CD4-positive, alpha-beta T cell treated with Interleukin-15 for 1 hour (primary cell): ENCODE measurements at places on chromosomes 12 and 14.
A peak's percentile ranks its signal among the peaks of the same experiment; 100 is the strongest.

- no peak for DNase-seq
These were observed 91.8 kb upstream of the PARP11 start for GRCh38 chr12:3965046-3965445.

DNA sequence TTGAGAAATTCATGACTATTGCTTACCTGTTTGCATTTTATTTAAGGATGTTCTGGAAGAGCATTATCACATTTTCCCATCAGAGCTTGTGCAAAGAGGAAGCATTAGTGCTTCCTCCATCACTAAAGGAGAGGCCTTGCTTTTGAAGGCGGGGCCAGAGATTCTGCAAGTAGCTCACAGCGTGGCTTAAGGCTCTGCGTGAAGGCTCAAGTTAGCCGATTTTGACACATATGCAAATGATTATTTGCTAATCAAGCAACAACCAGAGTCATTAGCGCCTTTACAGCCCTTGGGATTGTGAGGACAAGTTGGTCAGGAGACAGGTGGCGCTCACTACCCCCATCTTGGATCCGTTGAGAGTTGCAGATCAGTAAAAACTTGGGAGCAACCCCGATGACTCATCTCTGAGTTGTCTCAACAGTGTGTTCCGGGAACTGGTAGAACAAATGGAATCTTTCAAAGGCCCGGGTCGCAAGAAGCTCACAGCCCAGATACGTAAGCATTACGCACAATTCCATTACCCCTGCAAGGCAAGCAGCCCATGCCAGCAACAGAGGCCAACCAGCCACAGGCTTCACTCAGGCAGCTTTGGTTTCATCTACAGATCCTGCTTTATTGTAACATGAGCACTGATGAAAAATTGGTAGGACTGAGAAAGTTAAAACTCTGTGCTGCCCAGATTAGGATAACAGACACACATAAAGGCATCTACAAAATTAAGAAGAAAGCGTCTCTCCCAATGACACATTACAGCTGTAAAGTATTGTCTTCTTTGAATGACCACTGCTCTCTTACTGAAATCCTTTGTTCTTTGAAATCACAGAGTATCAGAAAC lies 34.9 kb upstream of the SPTSSA start:
- DNase-seq, result no peak

DNA sequence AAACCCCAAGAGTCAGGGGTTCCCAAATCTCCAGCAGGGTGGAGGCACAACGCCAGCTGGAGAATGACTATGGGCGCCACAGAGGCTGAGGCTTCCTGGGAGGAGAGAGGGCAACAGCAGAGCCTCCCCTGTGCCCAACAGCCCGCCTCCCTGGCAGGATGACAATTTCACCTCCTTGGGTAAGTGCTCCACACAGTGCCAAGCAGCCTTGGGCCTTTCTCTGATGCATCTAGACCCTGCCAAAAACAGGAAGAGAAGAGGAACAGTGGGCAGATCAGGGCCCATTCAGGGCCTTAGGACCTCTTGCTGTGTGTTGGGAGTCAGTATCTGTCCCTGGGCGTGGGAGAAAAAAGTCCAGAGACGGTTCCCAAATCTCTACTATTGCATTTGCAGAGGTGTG lies 5.0 kb upstream of the OR10P1 start:
- DNase-seq, result no peak

DNA sequence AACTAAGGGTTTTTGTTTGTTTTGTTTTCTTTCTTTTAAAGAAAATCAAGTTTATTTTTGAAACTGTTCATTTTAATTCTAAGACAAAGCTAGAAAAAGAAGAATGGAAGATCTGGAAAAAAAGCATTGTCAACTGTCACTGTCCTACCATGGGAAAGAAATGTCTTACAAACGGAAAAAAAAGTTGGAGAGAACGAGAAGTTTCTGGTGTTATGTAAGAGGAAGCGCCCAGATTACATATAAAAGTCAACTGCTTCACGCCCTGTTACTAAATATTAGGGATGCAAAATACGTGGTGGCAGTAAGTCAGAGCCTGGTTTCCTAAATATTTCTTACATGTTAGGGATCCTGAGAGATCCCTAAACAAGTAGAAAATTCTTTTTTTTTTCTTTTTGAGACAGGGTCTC lies 14.3 kb upstream of the FBXL14 start:
- DNase-seq, result no peak

- peak; percentile 69 for DNase-seq
These were observed at the start of gene P2RX7 for GRCh38 chr12:121132601-121133481. Gene P2RX7, plus strand, starts transcription at chr12:121132876. Its CDS starts 95 bp downstream, at chr12:121132971.

DNA sequence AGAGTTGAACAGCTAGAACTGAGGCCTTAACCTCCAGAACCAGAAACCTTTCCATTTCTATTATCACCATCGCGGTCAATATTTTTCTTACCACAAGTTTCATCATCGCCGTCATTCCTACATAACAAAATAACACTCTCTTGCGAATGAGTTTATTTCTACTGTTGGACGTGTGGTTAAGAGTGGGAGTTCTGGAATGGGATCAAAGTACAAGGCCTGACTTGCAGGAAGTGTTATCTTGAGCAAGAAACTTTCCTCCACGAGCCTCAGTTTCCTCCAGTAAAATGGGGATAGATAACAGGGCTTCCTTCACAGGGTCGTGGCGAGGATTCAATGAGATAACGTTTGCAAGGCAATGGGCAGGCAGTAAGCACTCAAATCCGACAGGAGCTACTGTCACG lies 652 bp downstream of the SART3 start:
- no peak for DNase-seq

GRCh38 chr12:64723630-64724029 lies 35.6 kb downstream of the GNS start:
- DNase-seq, result no peak

GRCh38 chr12:15859116-15859515 lies 23.1 kb upstream of the STRAP start:
- DNase-seq, result no peak

DNA sequence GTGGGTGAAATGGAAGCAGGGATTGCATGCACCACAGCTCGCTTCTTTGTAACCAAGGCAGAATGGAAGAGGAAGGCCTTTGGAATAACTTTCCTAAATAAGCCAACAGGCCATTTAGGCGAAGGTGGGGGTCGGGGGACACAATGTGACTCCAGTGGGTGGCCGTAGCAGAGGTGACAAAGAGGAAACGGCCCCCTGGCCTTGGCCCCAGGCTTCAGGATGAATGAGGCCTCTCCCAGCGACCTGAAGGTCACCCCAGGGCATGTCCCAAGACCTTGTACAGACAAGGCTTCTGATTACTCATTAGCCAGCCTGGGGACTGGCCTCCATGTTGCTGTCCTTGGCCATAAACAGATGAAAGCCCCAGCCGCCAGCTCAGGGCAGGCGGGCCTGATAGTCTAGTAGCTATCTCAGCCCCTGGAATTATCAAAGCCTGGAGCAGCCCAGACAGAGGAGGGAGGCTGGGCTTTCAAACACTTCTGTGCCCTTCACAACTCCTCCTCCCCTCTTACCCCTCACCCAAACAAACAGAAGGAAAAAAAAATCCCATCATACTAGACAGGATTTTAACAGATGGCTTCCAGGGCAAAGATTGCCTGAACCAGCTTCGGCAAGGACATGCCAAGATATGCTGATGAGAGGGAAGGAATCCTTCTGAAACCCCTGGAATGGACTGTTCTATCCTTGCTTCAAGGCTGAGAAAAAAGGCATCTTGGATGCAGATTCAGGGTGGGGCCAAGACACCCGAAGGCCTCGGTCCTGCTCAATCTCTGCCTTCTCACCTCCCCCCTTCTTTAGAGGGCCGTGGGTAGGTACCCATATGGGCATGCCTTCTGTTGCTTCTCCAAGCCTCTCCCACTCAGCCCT lies 142.3 kb upstream of the PARP11 start:
- no peak for DNase-seq

DNA sequence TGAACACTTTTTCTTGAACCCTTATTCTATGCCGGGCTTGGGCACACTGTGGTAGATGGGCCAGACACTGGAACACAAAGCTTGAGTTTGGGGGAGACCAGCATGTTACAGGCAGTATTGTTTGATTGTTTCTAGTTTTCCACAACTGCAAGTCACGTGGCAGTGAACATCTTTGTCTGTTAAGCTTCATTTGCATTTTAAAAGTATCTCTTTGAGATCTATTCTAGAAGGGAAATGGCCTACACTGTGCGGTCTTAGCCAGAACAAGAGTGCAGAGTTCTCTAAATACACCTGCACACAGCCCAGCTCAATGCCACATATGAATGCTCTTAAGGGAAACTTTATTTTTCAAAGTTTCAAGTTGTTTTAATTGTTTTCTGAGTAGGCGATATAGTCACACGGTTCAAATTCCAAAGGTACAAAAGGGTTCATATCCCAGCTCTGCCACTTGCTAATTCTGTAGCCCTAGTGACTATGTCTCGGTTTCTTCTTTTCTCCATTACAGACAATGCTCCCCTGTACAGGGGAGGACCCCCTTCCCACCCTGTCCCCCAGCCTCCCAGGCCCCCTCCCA lies 24.9 kb downstream of the RIN3 start:
- DNase-seq, result no peak

DNA sequence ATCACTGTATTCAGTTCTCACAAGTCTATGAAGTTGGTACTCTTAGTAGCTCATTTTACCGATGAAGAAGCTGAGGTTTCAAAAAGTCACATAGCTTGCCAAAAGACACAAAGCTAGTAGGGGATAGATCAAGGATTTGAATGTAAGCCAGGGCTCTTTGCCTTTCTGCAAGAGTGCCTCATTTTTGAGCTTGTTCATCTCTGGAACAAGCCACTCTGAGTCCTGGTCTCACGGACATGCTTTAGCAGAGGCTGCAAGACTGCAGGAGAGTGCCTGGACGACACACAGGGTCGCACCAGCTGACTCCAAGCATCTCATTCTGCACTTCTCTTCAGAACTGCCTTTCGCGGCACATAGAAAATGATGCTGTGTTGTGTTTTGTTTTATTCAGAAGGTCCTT lies 3.7 kb downstream of the NUAK1 start:
- DNase-seq, result no peak

DNA sequence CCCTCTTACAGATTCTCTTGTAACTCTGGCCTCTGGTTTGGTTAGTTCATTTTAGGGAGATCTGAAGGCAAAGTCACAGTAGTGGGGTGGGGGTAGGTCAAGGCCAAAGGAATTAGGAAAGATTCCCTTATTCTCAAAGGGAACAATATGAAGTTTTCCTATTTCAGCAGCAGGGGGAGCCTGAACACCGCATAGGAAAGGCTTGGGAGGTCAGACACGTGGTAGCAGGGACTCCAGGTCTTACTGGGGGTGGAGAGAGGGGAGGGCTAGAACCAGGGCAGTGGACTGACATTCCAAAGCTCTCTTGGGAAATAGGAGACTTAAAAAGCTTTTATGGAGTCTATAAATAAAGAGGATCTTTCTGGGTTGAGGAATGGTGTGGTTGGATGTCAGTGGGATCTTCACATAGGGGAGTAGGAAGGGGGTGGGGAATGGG lies 1.3 kb downstream of the ZC3H10 start:
- DNase-seq, result peak; percentile 74

DNA sequence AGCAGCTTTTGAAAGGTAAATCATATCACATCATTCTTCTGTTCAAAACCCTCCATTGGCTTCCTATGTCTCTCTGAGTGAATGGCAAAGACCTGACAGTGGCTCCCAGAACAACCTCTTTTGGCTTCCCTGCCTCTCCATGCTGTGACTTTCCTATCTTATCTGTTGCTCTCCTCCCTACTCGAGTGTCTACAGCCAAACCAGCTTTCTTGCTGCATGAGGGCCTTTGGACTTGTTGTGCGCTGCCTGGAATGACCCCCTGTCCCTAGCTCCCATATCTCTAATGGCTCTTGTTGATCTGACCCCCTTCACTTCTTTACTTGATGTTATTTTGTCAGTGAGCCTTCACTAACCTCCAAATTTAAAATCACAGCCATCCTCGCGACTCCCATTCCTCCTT lies 2.5 kb downstream of the SYNE2 start:
- DNase-seq, result no peak

- peak; percentile 21 for DNase-seq
These were observed 132.7 kb upstream of the DYRK2 start for GRCh38 chr12:67515679-67516340.

DNA sequence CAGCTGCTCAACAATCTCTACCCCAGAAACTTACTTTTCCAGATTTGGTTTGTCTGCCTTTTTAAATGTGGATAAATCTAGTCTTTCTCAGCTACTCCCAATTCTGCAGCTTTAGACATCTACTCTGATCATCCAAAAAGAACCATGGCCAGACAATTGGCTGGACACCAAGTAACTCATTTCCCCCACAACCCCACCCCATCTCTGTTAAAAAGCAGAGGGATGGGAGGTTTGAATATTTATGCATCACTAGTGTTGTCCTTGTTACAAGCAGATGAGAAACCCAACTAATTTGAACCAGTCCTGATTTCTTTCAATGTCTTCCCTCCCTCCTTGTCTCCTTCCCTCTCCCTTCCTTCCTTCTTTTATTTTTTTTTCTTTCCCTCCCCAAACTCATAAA lies 391.9 kb downstream of the GALC start:
- no peak for DNase-seq

DNA sequence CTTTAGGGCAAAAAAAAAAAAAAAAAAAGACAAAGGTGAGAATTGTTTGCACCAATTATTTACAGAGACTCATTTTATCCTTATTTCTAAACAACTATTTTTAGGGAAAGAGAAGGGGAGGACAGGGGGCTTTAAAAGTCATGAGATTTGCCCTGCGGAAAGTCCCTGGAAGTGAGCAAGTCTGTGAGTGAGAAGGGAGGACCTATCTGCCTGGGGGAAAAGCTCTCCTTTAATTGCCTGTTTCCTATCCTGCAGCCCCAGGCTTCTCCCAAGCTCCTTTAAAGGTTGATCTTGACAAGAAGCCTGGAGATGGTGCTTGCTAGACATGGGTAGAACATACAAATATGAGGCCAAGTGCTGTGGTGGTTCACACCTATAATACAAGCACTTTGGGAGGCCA lies 8.3 kb upstream of the CHST11 start:
- DNase-seq, result no peak

GRCh38 chr12:23771240-23771949 lies 178.1 kb downstream of the SOX5 start:
- DNase-seq, result no peak

- no peak for DNase-seq
These were observed 315.7 kb downstream of the NAV3 start for GRCh38 chr12:78146365-78146772.

- no peak for DNase-seq
These were observed 104.0 kb upstream of the CCND2 start for GRCh38 chr12:4169531-4169930.

DNA sequence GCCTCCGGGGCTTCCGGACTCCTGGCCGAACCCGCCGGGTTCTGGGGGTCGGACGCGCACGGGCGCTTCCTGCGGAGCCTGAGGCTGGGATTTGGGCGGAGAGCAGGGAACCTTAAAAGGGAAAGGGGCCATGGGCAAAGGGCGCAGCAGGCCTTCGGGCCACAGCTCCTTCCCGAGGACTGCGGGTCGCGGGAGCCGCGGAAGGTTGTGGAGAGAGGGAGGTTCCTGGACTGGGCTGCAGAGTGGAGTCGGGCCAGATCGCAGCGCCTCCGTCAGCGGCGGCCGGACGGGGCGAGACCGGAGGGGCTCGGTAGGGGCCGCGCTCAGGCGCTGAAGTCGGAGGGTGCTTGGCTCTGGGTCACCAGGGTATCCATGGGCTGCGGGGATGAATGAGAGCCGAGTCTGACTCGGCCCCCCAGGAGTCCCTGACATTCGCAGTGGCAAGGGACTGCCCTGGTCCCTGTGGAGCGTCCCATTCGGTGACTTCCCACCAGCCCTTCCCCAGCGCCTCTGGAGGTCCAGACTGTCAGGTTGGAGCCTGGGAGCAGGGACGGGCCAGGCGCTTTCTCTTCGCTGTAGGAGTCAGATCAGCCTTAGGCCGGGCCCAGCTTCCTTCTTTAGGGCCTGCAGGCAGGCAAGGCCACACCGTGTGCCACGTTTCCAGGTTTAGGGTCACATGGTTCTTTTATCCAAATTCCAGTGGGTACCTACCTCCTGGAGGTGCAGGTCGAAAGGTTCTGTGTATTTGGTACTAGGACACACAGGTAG lies 938 bp upstream of the SLC25A29 start:
- DNase-seq, result no peak

GRCh38 chr14:34044373-34044637 lies 93.4 kb upstream of the EGLN3 start:
- DNase-seq, result no peak
